ENCODE measurements at places on chromosomes 7 and 10.

GRCh38 chr10:126939706-126940105 lies 34.5 kb downstream of the DOCK1 start:
- no peak for DNase-seq

DNA sequence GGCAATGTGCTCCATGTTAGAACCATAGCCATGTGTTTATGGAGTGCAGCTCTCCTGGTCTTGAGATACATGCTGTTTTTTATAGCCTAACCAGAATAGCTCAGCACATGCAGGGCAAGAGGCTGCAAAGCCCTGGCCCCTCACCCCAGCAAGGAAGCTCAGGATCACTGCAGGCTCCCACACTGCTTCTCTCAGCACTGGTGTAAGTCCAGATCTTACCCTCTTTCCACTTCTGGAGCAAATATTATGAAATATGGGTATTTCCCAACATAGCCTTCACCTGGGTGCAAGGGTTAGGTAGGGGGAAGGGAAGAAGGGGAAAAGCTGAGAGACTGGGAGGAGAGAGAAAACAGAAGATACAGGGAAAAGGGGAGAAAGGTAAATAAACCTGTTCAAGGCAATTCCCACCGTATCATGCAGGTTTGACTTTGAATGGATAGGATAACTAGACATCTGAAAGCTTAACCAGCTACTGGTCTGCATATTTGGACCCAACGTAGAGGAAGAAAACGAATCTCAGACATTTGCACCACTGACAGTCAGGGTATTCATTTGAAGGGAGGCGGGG lies 19.7 kb downstream of the SKIDA1 start:
- no peak for DNase-seq

DNA sequence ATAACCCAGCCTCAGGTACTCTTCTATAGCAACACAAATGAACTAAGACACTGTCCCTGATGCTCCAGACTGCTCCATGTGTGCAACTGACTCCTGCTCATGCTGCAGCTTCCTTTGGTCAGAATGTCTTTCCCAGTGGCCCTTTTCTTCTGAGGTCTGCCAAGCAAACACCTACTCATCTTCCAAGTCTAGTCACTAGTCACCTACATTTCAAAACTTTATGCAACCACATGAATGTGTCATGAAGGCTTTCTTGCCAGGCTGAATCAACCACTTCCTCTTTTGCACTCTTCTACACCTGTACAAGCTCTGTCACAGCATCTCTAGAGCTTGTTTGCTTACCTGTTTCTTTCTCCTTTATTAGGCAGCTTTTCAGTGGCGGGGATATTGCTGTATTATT lies 75.8 kb downstream of the LSMEM1 start:
- DNase-seq = no peak

GRCh38 chr10:118926441-118926840 lies 103.1 kb upstream of the NANOS1 start:
- DNase-seq = no peak

GRCh38 chr10:20173046-20173445 lies 356.8 kb downstream of the PLXDC2 start:
- DNase-seq = no peak

DNA sequence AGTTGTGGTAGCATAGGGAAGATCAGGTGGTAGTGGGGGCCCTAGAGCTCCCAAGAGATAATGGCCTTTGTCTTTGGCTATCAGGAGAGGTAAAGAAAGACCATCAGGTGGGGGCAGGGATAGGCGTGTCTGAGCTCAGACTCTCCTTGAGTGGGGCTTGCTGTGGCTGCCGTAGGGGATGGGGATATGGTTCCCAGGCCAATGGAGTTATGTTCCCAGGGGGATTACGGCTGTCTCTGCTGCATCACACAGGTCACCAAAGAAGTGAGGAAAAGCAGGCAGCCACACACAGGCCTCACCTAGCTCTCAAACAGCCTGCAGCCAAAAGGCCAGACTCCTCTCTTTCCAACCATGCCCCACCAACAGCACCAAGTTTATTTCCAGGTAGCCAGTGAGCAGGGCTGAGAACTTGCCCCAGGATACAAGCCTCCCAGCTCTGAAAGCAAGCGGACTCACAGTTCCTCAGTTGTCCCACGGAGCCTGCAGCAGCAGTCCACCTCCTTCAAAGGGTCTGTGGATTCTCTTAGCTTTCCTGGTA lies 37.6 kb upstream of the C1QL3 start:
- DNase-seq = no peak

GRCh38 chr10:131745591-131745990 lies 155.2 kb upstream of the PPP2R2D start:
- no peak for DNase-seq

DNA sequence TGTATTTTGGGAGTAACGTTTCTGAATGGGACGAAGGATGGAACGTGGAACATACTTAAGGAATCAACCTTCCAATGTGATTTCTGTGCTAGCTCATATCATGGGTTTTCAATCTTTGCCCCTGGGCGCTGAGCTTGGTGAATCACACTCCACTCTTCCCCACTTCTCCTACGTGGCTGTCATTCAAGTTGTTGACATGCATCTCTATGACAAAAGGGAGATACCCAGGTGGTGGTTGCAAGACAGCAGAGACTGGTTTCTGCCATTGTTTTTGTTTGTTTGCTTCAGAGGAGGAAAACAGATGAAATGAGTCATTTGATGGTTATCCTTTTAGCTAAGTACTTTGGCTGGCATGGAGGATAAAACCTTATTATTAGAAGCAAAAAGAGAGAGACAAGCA lies 573.9 kb downstream of the GATA3 start:
- DNase-seq = no peak

DNA sequence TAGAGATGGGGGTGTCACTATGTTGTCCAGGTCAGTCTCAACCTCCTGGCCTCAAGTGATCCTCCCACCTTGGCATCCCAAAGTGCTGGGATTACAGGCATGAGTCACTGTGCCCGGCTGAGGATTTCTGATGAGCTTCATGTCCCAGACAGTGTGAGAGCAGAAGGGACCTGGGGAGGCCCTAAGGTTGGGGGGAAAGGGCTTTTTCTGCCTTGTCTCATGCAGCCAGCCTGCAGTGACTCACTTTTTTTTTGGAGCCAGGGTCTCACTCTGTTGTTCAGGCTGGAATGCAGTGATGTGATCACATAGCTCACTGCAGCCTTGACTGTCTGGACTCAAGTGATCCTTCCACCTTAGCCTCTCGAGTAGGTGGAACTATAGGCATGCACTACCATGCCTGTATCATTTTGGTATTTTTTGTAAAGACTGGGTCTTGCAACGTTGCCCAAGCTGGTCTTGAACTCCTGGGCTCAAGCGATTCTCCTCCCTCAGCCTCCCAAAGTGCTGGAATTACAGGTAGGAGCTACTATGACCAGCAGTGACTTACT lies 14.6 kb downstream of the COL26A1 start:
- DNase-seq = no peak

GRCh38 chr7:8212638-8213037 lies 49.3 kb downstream of the ICA1 start:
- DNase-seq = no peak

- DNase-seq = no peak
Measured at GRCh38 chr7:34928052-34928451, 109.2 kb downstream of the DPY19L1 start.

- no peak for DNase-seq
Measured at GRCh38 chr7:116083796-116084195, 53.2 kb upstream of the TFEC start.

- peak; percentile 27 for DNase-seq
Measured at GRCh38 chr10:27241652-27242472, 1.3 kb upstream of the ACBD5 start.

GRCh38 chr7:106583100-106583499 lies 77.9 kb downstream of the CCDC71L start:
- no peak for DNase-seq

GRCh38 chr7:18356191-18356645 lies 139.3 kb upstream of the HDAC9 start:
- no peak for DNase-seq

GRCh38 chr10:11208908-11209829 lies 191.5 kb downstream of the CELF2 start:
- no peak for DNase-seq

DNA sequence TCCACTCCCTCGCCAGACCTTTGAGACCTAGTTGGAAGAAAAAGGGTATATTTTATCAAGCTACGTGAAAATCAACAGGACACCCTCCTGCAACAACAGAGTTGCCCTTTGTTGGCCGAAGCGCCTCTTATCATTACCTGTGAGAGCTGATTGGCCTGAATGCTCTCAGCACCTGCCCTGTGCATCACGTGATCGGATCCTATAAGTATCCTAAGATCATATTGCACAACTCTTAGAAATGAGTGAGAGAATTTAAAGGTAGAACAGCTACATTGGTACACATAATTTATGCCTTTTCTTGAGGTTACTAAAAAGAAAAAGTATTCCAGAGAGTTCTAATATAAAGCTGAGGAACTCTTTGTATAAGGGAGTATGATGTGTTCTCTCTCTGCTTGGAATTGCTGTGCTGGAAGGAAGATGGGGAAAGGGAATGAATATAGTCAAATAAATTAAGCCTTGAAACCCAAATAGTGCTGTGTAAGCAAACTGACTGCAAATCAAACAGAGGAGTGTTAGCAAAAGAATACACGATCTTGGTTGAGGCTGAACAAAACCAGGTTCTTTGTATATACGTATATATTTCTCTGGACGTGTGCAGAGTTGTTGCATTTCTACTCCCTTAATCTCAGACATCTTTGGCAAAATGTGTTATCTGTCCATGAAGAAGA lies 69.3 kb downstream of the LRRC4 start:
- DNase-seq = no peak

- no peak for DNase-seq
Measured at GRCh38 chr10:109475711-109476421, 447.4 kb downstream of the XPNPEP1 start.

GRCh38 chr10:62638062-62638477 lies 166.4 kb upstream of the ADO start:
- DNase-seq = no peak

GRCh38 chr10:2913474-2913873 lies 153.9 kb upstream of the PFKP start:
- DNase-seq = no peak

DNA sequence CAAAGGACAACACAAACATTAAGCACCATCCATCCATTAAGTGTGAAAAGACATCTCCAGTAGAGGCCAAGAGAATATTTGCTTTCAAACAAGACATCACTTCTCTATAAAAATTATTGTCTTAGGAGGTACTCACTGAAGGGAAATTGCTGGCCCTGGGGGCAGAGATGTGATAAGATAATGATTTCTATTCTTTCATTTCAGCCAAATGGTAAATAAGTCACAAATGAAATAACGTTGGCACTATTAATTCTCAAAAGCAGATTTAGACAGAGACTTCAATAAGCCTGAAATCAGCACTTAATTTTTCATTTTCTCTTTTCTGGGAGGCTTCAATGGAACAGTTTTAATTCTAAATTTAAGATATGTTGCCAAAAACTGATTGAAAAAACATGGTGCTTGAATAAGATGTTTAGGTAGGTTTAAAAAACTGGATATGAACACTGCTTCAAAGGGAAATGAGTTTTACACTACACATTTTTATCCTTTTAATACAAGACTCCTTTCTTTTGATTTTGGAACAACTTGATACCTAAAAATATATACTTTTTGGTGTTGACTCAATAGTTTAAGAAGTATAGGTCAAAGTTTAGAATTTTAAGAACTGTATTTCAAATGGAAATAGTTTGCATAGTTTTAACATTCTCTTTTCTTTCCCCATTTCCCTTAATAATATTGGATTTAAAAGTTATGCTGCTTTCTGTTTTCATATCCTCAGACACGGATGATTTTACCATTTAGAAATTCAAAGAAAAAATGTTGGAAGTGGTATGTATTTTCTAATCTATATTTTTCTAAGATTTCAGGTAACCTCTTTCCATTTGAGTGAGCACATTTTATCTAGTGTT lies 204.0 kb downstream of the AHR start:
- no peak for DNase-seq

- DNase-seq = no peak
Measured at GRCh38 chr10:85602713-85603112, 763.9 kb downstream of the GRID1 start.

GRCh38 chr7:26005683-26006410 lies 146.2 kb upstream of the NFE2L3 start:
- no peak for DNase-seq

GRCh38 chr10:31118556-31118955 lies 86.9 kb upstream of the ZNF438 start:
- DNase-seq = no peak

DNA sequence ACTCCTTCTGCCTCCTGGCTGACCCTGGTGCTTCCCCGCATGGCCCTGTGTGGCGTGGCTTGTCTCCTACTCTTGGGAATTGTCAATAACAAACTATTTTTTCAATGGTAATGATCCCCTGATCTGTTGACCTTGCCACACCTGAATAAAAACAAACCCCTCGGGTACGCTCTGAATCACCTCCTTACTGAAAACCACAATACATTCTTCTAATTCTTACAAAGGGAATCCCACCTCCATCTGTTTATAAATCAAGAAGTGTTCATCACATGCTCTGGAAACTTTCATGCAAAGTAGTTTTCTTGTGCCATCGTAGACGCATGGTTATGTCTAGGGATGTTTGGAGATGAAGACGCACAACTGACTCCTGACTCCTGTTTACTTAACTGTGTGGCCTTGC lies 245.8 kb downstream of the FRMD4A start:
- DNase-seq = no peak

DNA sequence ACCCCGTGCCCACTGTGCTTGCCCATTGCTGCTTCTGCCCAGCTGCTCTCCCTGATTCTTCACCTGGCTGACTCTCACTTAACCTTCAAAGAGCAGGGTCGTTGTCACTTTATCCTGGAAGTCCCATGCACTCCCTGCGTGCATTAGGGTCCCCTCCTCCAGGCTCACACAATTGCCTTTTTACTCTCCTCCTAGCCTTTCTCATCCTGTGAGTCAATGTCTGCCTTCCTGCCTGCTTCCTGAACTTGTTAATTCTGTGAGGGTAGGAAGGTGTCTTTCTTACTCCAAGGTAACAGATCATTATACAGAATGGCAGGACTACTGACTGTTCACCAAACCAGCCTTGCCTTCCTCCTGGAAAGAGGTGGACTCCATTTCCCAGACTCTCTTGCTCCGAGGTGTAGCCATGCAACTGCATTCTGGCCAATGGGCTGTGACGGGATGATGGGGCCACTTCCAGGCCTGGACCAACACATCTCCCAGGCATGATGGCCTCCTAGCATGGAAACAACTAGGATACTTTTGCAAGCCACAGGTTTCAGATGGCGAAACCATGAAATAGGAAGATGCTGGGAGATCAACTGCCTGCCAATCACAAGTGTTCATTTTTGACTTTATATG lies 54.7 kb downstream of the ARHGAP22 start:
- no peak for DNase-seq

- no peak for DNase-seq
Measured at GRCh38 chr10:71383972-71384687, 12.6 kb upstream of the CDH23 start.

All from D721Med (cell line).